ENCODE measurements at places on chromosomes 16 and 17.

- DNase-seq, result no peak
- peak overlapping the region; percentile 20 for H3K27ac ChIP-seq
- no peaks in the 10 kb centered on the region for H3K27me3 ChIP-seq
- peaks cover 63% of the 10 kb centered on the region for H3K36me3 ChIP-seq
Measured at GRCh38 chr17:1482680-1483079, 9.8 kb downstream of the MYO1C start.

DNA sequence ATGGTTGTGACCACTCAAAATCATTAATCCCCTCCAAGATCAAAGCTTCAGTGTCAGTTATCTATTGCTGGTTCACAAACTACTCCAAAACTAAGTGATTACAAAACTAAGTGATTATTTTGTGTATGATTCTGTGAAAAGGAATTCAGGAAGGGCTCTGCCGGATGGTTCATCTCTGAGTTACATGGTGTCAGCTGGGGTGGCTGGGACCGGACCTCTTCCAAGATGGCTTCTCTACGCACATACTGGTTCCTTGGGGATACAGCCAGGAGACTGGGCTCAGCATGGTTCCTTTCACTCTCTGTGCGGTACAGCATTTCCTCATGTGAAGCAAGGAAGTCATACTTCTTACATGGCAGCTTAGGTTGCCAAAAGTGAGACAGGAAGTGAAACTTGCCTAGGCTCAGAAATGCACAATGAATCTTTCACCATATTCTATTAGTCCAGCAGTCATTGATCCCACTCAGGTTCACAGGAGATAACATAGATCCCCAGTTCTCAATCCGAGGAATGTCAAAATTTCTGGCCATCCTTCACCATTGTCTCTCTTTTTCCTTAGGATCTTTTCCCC, 97.9 kb upstream of the IRX6 start:
- no peaks in the 10 kb centered on the region for H3K4me1 ChIP-seq
- H3K27me3 ChIP-seq, result no peaks in the 10 kb centered on the region
- no peak for DNase-seq
- no peaks in the 10 kb centered on the region for H3K36me3 ChIP-seq
- no peak overlapping the region for H3K4me3 ChIP-seq
- no peak overlapping the region for H3K27ac ChIP-seq

- H3K27ac ChIP-seq, result peak overlapping the region; percentile 71
- H3K27me3 ChIP-seq, result no peaks in the 10 kb centered on the region
- no peaks in the 10 kb centered on the region for H3K36me3 ChIP-seq
- DNase-seq, result no peak
- H3K4me3 ChIP-seq, result no peak overlapping the region
- peaks cover 42% of the 10 kb centered on the region for H3K4me1 ChIP-seq
Measured at GRCh38 chr16:57303021-57303909, 18.8 kb upstream of the PLLP start.

DNA sequence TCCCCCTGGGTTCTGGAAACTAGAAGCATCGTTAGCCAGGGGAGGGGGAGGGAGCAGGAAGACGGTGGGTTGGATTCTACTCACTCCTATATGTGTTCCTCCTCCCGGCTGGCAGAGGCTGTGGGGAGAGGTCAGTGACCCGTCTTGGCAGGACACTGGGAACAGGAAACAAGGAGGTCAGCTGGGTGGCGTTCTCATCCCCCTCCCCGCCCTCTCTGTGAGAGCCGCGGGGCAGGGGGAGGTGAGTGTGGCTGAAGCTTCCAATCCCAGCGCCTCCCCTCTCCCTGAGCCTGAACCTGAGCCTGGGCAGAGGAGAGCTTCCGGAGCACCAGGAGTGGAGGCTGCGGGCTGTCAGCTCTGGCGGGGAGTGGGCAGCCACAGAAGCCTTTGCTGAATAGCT, 12.5 kb downstream of the GPRC5C start:
- H3K4me1 ChIP-seq, result peaks cover 89% of the 10 kb centered on the region
- peaks cover 55% of the 10 kb centered on the region for H3K36me3 ChIP-seq
- DNase-seq, result peak; percentile 61
- peak overlapping the region; percentile 99 for H3K27ac ChIP-seq
